ENCODE measurements at places on chromosomes 1 and 21.

DNA sequence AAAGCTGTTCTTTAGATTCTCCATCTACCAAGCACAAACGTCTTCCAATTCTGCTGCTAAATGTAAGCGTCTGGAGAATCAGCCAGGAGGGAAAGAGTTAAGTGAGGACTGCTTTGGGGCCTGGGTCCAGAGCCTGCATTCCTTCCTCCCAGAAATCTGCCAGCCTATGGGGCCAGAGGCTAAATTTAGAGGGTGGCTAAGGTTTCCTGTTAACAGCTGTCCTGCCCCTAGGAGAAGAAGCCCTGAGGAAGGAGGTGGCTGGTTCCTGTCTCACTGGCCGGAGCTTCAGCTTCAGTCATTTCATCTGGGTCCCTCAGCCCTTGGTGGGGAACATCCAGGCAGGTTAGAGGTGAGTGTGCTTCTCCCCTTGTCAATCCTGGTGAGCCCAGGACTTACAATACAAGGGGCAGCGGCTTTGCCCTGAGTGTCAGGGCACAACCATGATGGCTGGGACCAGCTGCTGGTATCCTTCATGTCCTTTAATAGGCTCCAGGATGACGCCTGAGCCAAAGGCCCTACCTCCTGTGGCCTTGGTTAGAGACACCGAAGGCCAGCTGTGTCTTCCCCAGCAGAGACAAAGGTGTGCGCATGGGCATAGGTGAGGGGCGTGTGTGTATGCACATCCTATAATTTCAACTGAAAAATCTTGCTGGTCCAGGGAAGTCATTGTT lies at the start of gene STYXL2:
Gene STYXL2 (plus strand): TSS at position 230 of the 671 bp plus-strand sequence. CDS start 775 bp downstream, outside the sequence.
- H3K4me3 ChIP-seq = no peak within 1 kb of the TSS
- H3K27ac ChIP-seq = no peak within 1 kb of the TSS
- H3K4me1 ChIP-seq = peaks cover 26% of the 10 kb centered on the region
- H3K27me3 ChIP-seq = no peaks in the 10 kb centered on the region
- peaks cover 10% of the 10 kb centered on the region for H3K36me3 ChIP-seq
- no peak for DNase-seq

DNA sequence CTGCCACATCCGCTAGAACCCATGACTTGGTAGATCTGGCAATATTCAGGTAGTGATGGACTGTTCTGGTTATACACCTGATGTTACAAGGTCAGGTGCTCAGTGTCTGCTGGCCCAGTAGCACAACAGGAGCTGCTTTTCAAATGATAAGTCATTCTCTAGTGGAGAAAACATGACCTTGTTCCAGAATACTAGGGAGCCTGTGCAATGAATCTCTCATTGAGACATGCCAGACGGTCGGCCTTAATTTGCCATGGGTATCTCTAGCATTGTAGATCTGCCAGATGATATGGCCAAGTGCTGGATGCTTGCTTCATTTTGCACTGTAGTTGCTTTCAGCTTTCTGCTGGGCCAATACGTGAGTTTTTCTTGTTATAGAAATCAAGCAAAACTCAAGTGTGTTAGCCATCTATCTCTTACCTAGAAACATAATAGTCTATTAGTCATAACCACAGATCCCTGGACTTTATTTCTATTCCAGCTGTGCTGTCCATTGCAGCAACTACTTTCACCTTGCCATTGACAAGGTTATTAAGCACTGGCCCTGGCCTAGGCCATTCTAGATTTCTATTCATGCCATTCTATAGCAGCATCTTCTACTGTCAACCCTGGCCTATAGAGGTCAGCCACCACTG lies 13.9 kb upstream of the CENPF start:
- DNase-seq = no peak
- no peaks in the 10 kb centered on the region for H3K4me1 ChIP-seq
- peaks cover 11% of the 10 kb centered on the region for H3K27me3 ChIP-seq
- no peak overlapping the region for H3K4me3 ChIP-seq
- H3K36me3 ChIP-seq = no peaks in the 10 kb centered on the region

GRCh38 chr1:52424813-52425212 lies 20.4 kb downstream of the PRPF38A start:
- H3K4me3 ChIP-seq = peak overlapping the region; percentile 56
- H3K4me1 ChIP-seq = peaks cover 47% of the 10 kb centered on the region
- no peak for DNase-seq
- H3K27me3 ChIP-seq = no peaks in the 10 kb centered on the region
- H3K27ac ChIP-seq = peak overlapping the region; percentile 99

DNA sequence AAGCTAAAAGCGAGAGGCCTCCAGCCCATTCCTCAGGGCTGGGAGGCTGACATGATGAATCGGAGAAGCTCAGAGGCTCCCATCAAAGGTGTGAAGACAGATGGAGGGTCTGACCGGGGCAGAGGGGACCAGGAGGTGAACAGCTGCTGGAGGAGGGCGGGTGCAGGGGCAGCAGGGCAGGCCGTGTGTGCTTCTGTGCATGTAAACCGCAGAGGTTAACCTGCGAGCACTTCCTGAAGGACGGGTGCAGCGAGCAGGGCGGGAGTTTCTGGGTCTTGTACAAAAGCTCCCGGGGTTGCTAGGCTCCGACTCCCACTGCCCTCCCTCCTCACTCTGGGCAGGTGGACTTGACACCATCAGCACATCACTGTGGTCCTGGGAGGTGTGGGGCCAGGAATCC lies 75.2 kb downstream of the PAX7 start:
- no peaks in the 10 kb centered on the region for H3K36me3 ChIP-seq
- peaks cover 6% of the 10 kb centered on the region for H3K27me3 ChIP-seq
- peaks cover 6% of the 10 kb centered on the region for H3K4me1 ChIP-seq

GRCh38 chr21:27813344-27813743 lies 846.5 kb upstream of the ADAMTS5 start:
- H3K4me3 ChIP-seq = no peak overlapping the region
- H3K27ac ChIP-seq = no peak overlapping the region
- H3K27me3 ChIP-seq = no peaks in the 10 kb centered on the region
- H3K4me1 ChIP-seq = no peaks in the 10 kb centered on the region

GRCh38 chr1:227273557-227273956 lies 44.7 kb downstream of the CDC42BPA start:
- peaks cover 6% of the 10 kb centered on the region for H3K27me3 ChIP-seq
- H3K4me1 ChIP-seq = no peaks in the 10 kb centered on the region
- peak; percentile 42 for DNase-seq
- no peak overlapping the region for H3K4me3 ChIP-seq
- no peaks in the 10 kb centered on the region for H3K36me3 ChIP-seq

DNA sequence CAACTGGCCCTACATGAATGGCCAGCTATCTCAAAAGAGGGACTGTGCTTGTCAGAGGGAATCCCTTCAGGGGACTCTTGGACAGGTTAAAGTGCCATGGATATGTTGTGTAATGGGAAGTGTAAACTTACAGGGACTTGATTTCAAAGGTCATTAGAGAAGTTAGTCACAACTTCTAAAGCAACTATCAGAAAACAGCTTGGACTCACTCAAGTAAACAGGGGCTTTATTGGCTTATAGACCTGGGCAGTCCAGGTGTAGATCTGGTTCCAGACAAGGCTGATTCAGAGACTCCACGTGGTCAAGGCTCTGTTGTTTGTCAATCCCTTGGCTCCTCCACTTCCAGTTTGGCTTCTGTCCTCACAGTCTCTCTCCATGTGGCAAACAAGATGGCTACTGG lies 2.3 kb downstream of the CRP start:
- DNase-seq = no peak
- no peaks in the 10 kb centered on the region for H3K4me1 ChIP-seq
- H3K36me3 ChIP-seq = no peaks in the 10 kb centered on the region
- no peak overlapping the region for H3K27ac ChIP-seq
- peaks cover 3% of the 10 kb centered on the region for H3K27me3 ChIP-seq
- H3K4me3 ChIP-seq = no peak overlapping the region

DNA sequence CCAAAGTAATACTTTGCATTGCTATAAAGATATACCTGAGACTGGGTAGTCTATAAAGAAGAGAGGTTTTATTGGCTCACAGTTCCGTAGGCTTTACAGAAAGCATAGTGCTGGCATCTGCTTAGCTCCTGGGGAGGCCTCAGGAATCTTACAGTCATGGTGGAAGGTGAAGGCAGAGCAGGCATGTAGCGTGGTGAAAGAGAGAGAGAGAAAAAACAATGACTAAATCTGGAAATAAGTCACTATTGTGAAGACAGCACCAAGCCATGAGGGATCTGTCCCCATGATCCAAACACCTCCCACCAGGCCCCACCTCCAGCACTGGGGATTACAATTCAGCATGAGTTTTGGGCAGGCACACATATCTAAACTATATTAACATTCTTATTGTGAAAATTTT lies 30.4 kb downstream of the SLC30A7 start:
- no peak overlapping the region for H3K27ac ChIP-seq
- H3K27me3 ChIP-seq = no peaks in the 10 kb centered on the region
- no peak overlapping the region for H3K4me3 ChIP-seq
- H3K36me3 ChIP-seq = peaks cover 33% of the 10 kb centered on the region
- peaks cover 40% of the 10 kb centered on the region for H3K4me1 ChIP-seq

- DNase-seq = no peak
- no peaks in the 10 kb centered on the region for H3K27me3 ChIP-seq
- H3K27ac ChIP-seq = no peak overlapping the region
- no peaks in the 10 kb centered on the region for H3K36me3 ChIP-seq
Measured at GRCh38 chr1:21007876-21008275, 168.8 kb downstream of the EIF4G3 start.

DNA sequence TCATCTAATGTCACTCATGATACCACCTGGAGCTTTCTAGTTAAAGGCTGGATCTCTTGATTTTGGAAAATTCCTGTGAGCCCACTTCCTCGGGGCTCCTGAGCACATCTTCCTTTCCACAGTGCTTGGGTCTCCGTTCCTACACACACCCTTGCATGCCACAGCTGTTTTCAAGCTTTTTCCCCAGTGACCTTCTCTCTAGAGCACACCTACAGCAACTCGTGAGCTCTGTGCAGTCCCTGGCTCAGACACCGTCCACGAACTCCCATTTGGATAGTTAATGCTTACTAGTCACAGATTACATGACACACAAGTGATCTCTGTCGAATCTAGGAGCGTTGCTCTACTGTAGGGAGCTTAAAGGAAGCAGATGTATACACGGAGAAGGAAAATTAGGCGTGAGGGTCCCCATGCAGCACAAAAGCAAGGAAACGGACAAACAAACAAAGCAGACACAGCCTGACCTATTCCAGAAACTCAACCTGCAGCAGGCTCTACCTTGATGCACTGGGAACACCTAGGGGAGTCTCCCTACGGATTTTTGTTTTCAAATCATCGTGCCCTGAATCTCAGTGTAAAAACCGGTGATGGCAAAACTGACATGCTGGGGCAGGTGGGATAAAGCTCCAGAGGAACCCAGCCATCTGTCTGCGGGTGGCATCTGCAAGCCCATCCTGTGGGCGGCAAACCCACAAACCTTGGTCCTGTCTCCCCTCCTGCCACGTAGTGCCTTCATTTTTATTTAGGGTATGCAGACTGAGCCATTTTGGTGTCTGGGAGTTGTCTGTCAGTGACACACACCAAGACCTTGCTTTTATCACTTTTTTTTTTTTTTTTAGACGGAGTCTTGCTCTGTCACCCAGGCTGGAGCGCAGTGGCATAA lies 177.8 kb downstream of the RUNX1 start:
- no peak overlapping the region for H3K27ac ChIP-seq
- peaks cover 46% of the 10 kb centered on the region for H3K4me1 ChIP-seq
- peaks cover 62% of the 10 kb centered on the region for H3K36me3 ChIP-seq
- no peak overlapping the region for H3K4me3 ChIP-seq
- no peaks in the 10 kb centered on the region for H3K27me3 ChIP-seq

- H3K4me3 ChIP-seq = peak overlapping the region; percentile 70
- peak; percentile 40 for DNase-seq
- no peak overlapping the region for H3K27ac ChIP-seq
- H3K4me1 ChIP-seq = peaks cover 10% of the 10 kb centered on the region
- H3K27me3 ChIP-seq = peaks cover 34% of the 10 kb centered on the region
Measured at GRCh38 chr1:204377800-204378668, 18.3 kb upstream of the PLEKHA6 start.

GRCh38 chr1:183685112-183685713 lies 32.1 kb upstream of the APOBEC4 start:
- no peaks in the 10 kb centered on the region for H3K4me1 ChIP-seq
- peak; percentile 45 for DNase-seq
- no peak overlapping the region for H3K4me3 ChIP-seq
- no peak overlapping the region for H3K27ac ChIP-seq
- H3K36me3 ChIP-seq = no peaks in the 10 kb centered on the region

- peaks cover 35% of the 10 kb centered on the region for H3K36me3 ChIP-seq
- no peak for DNase-seq
- no peaks in the 10 kb centered on the region for H3K4me1 ChIP-seq
- H3K27ac ChIP-seq = no peak overlapping the region
- H3K4me3 ChIP-seq = no peak overlapping the region
- H3K27me3 ChIP-seq = no peaks in the 10 kb centered on the region
Measured at GRCh38 chr1:197732187-197732586, 43.1 kb downstream of the DENND1B start.

DNA sequence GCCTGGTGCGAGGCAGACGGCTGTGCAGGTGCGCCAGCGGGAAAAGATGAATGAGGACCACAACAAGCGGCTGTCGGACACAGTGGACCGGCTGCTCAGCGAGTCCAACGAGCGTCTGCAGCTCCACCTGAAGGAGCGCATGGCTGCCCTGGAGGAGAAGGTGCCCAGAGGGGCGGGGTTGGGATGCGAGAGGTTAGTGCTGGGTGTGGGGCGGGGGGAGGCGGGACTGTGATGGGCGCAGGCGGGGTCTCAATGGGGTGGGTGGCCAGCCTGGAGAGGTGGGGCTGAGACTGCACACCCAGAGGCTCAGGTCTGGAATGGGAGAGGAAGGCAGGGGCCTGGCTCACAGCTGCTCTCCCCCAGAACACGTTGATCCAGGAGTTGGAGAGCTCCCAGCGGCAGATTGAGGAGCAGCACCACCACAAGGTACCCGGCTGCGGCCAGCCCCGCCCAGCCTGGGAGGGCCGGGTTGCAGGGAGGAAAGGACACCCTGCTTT lies 22.3 kb downstream of the PPFIA4 start:
- no peak overlapping the region for H3K27ac ChIP-seq
- H3K4me1 ChIP-seq = peaks cover 2% of the 10 kb centered on the region
- no peak for DNase-seq
- H3K4me3 ChIP-seq = no peak overlapping the region
- H3K36me3 ChIP-seq = no peaks in the 10 kb centered on the region

DNA sequence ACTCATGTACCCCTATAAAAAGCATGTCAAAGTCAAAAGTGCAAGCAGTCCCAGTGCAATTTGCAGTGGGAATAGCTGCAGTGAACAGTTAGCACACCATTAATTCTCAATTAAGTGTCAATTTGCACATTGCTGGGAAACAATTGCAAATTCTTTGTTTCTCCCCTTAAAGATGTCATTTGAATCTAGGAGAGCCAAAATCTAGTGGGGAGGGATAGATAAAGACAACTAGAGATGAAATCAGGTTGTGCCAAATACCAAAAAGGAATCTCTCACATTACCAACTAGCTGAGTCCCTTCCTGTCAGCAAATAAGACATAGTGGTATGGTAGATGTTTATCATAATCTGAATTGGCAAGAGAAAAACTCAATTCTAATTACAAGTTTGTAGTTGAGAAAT lies 330.7 kb downstream of the NUF2 start:
- H3K36me3 ChIP-seq = no peaks in the 10 kb centered on the region
- DNase-seq = no peak
- no peaks in the 10 kb centered on the region for H3K4me1 ChIP-seq
- no peak overlapping the region for H3K27ac ChIP-seq
- H3K27me3 ChIP-seq = no peaks in the 10 kb centered on the region

GRCh38 chr1:169945181-169945580 lies 51.5 kb upstream of the SCYL3 start:
- H3K36me3 ChIP-seq = no peaks in the 10 kb centered on the region
- H3K27ac ChIP-seq = no peak overlapping the region
- H3K4me1 ChIP-seq = no peaks in the 10 kb centered on the region
- no peaks in the 10 kb centered on the region for H3K27me3 ChIP-seq
- no peak for DNase-seq

Data from activated CD4-positive, alpha-beta T cell treated with anti-CD3 and anti-CD28 coated beads, Interleukin-2, amount 10 ng/mL, durations not matched to agents 7 days and 5 days (primary cell).